Activated naive CD4-positive, alpha-beta T cell treated with anti-CD3 and anti-CD28 coated beads for 36 hours (primary cell): ENCODE measurements at places on chromosomes 6 and 20. TPM values are rescaled to one million over a fixed set of nuclear protein-coding genes. Genes with fewer than 3 reads are reported as not detected.

DNA sequence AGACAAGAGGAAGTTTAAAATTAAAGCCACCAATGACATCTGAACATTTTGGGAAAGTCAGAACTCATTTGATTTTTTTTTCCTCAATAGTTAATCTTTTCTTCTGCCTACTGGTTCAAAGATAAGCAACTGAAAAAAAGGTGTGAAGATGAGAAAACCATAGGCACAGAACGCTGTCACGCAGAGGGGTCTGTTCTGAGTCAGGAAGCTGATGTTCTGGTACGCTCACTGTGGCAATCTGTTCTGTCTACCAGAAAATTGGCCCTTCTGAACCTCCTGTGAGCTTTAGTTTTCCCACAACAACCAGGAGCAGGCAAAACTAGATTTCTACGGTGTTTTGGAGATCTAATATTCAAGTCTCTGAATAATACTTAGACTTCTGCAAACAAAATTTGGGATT, 76.7 kb upstream of the ADGRG6 start:
- no peak for DNase-seq

GRCh38 chr6:80607811-80608391, 501.4 kb downstream of the BCKDHB start:
- DNase-seq = no peak

DNA sequence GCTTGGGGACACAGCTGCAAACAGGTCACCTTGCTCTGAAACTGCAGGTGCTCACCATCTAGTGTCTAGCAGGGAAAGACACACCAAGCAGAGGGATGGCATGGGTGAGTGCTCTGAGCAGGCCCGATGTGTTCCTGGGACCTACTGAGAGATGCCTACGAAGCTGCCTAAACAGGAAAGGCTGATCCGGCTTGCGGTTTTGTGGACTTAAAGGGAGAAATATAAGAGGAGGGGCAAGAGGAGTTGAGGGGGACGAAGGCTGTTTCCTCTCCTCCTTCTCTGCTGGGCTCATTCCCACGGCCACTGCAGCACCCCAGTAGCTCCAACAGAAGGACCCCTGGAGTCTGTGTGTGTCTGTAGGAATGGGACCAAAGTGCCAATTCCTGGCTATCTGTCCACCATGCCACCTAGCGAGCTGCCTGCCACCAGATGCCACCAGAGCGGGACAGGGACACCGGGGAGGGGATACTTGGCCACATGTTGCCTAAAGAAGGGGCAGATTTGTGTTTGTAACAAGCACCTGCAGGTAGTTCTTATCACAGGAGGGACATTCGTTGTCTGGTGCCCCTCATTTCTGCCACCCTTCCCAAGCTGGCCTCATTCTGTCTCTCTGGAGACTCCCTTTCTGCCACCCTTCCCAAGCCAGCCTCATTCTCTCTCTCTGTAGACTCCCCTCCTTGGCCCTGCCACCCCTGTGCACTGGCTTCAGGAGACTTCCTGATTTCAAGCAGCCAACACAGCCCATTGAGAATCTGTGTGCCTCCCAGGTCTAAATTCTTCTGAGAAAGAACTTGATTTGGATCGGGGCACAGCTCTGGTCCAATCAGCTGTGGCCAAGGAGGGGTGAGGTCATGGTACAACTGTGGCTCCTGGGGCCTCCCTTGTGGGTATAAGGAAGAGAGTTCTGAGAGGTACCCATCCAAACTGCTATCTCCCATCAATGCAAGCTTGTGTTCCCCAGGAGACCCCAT, 221.8 kb downstream of the ANKRD60 start:
- DNase-seq = no peak

- peak; percentile 81 for DNase-seq
These were observed 5.2 kb downstream of the FNDC1 start for GRCh38 chr6:159174263-159174969.

FBXO30 gene
- total RNA-seq = 2.1 TPM

DNA sequence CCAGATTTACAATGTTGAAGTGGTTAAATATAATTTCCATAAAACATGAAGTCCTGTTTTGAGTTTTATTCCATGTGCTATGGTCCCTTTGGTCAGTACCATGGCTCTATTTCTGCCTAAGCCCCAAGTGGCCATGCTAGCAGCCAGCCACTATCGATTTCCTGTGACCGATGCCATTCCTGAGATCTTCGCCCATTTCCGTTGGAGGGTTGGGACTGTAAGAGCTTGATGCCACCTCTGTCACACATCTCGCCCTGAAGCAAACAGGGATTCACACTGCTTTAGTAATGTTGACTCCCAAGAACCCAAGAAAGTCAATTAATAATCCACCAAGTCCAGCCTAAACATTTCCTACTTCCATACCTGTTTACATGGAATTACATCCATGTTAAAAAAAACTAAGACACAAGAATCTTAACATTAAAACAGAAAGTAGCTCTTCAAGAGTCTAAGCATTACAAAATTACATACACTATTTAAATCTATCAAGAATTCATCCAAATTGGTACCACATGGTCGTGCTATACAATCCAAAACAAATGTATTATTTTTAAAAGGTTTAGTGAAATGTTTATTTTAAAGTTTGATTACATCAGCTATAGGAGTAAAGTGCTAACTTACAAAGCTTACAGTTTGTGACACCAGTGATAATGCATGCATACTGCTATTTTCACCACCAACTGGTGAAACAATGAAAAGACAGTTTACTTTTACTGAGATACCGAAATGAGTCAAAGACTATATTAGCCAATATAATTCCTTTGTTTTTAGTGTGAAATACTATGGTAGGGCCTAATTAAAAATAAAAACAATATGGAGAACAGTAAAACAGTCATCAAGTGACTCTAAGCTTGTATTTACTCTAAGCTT, 2.5 kb downstream of the RBM39 start:
- DNase-seq = no peak

GRCh38 chr6:79076160-79076559, 1.9 kb downstream of the PHIP start:
- peak; percentile 10 for DNase-seq
